ENCODE measurements at places on chromosomes 3 and 15.

GRCh38 chr3:122911901-122912300 lies 115.7 kb downstream of the SEMA5B start:
- no peak for DNase-seq

DNA sequence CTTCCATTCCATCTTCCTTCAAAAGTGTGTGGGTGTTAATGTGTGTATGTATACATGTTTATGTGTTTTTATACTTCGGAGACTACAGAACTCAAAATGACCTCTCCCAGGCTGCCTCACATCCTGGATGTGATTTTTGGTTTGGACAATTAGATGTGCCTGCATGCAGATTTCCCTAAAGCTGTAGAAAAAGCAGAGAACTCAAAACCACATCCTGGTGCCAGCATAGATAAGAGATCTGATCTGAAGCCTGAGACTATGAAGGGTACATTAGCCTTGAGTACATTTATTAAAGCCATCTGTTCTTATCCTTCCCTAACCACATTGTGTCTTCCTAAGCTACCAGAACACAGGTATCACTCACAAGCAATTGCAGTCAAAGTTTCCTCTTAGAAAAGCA lies 319.4 kb upstream of the RASGRP1 start:
- peak; percentile 45 for DNase-seq

GRCh38 chr3:160130950-160131349 lies 94.3 kb upstream of the C3orf80 start:
- DNase-seq: peak; percentile 60

- no peak for DNase-seq
These were observed 458.9 kb downstream of the FHIT start for GRCh38 chr3:60792249-60792852.

DNA sequence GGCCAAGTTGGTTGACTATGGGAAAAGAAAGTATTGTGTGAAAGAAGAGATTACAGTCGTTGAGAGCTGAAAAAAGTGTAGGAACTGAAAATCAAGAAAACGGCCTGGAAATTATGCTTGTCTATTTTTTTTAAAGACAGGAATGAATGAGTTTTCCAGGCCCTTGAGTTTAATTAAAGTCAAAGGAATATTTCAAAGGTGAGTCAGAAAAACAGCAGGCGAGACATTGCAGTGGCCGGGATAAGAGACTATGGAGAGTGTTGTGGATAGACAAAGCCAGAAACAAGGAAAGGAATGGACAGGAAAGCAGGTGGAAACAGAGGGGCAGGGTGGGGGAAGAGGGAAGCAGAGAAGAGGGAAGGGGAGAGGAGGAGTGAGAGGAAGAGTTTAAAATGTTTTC lies 275.1 kb upstream of the LRTM1 start:
- peak; percentile 73 for DNase-seq

DNA sequence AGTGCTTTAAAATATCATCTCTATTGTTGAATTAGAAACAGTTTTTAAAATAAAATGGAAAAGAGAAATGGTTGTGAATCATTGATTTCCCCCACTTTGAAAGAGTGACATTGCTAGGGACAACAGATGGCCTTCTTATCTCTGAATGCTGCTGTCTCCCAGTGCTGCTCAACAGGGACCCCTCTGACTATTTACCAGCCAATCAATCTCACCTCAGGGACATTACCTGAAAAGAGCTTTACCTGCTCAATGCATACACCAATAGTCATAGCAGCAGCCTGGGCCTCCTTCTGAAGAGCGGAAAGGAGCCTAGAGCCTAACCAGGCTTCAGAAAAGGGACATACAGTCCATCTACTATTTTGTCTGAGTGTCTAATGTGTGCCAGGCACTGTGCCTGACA lies 162.8 kb downstream of the CGGBP1 start:
- DNase-seq: no peak

DNA sequence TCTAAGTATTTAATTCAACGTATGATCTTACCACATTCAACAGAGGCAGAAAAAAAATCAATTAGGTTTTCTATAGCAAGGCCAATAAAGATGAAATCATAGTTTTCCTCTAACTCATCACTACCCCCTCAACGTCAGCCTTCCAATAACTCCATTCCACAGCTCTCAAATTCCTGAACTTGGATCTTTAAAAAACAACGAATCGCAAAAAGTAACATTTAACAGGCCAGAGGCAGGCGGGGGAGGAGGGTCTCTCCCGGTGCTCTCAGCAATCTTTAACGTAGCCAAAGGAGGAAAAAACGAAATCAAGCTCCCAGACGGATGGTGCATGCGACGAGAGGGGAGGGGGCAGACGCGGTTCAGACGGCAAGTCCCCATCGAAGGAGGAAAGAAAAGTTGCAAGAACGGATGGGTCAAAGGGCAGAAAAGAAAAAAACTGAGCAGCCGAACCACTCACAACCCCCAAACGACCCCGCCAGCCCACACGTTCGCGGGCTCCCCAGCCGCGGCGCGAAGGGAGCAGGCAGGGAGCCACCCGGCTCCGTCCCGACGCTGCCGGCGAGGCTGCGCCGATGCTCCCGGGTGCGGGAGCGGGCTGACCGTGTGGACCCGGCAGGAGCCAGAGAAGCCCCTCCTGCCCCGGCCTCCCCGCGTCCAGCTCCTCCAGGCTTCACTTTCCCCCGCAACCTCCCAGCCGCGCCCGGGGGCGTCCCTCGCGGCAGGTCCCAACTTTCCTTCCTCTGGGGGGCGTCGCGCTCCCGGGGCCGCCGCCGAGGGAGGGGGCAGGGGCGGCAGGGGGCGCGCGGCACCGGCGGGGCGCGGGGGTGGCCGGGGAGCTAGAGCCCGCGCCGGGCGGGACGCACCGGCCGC lies 703 bp downstream of the PEAK1 start:
- DNase-seq: peak; percentile 20

DNA sequence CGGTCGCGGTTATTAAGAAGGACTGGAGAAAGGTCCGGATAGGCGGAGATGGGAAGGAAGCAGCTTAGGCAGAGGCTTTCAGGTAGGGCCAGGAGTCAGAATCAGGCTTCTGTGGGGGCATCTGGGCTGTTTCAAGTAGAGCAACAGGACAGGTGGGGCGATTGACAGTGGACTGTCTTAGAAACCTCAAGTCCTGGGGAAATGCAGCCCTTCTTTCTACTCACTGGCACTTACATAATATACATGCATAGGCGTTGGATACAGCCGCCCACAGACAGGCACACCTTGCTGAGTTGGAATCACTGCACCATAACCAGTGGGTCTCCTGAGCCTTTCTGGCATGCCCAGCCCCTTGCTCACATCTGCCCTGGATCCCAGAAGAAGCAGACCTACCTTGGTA lies 730 bp downstream of the MYD88 start:
- no peak for DNase-seq

DNA sequence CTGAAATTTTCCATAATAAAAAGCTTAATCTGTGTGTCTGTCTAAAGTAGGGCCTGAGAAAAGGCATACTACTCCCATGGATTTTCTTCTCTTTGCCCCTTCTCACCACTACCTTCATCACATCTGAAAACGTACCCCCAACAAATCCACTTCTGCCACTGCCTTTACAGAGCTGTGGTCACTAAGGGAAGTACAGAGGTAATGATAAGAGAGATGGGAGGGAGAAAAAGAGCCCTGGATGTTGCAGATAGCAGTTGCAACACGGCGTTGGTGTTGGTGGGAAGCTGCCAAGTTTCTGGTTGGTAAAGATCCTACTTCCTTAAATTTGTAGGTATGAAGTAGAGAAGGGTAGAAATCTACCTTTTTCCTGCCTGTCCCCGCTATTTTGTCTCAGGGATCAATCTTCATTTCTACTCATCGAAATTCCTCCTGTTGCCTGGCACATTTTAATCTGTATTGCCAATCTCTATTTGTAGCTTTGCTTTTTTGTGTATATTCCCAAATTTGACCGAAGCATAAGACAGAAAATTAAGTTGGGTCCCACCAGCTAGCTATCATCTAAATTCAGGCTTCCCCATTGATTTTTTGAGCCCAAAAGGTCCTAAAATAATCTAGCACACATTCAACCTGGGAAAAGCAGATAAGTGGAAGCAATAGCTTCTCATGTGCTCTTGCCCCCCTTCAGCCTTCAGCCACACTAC lies 102.9 kb downstream of the TFDP2 start:
- no peak for DNase-seq

- no peak for DNase-seq
These were observed 11.3 kb downstream of the B3GALNT1 start for GRCh38 chr3:161093895-161094294.

DNA sequence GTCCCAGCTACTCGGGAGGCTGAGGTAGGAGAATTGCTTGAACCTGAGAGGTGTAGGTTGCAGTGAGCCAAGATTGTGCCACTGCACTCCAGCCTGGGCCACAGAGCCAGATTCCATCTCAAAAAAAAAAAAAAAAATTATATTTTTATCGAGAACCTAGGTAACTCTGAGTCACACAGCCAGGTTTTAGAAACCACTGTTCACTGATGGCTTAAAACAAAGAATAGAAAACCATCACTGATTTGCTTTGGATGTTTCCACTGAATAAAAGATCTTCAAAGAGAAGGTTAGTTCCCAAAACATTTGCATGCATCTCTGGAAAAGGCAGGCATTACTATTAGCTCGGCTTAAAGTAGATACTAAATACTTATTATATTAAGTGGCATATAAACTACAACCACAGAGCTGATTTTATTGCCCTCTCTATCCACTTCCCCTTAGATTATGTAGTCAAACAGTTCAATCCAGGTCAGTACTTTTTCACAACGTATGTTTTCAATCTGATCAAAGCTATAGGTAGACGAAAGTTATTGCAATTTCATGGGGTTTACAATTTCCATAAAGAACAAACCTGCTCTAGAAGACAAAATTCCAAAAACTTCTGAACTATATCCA lies 1.4 kb downstream of the B4GALT4 start:
- peak; percentile 10 for DNase-seq

- no peak for DNase-seq
These were observed 19.6 kb downstream of the CD86 start for GRCh38 chr3:122074621-122075265.

Measured in astrocyte of the spinal cord (primary cell).